Motor neuron (in vitro differentiated cells): ENCODE measurements at places on chromosomes 2 and 18. TPM values are rescaled to one million over a fixed set of nuclear protein-coding genes. Genes with fewer than 3 reads are reported as not detected.

DNA sequence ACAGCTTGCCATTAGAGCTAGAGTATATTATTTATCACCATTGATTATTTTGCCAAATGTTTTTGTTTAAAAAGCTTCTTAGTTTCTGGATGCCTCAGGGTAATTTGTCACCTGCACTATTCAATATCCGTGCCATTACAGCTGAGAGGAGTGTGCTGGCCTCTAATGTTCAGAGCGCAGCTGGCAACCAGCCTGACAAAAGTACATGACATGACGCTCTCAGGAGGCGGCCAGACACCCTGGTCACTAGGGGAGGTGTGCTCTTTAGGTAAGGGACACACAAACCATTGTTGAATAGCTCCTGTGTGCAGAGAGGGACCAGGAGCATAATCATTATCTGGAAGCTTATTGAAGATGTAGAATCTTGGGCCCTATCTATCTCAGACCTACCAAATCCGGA is 20.3 kb downstream of the LIMS1 start:
- ATAC-seq = no peak

DNA sequence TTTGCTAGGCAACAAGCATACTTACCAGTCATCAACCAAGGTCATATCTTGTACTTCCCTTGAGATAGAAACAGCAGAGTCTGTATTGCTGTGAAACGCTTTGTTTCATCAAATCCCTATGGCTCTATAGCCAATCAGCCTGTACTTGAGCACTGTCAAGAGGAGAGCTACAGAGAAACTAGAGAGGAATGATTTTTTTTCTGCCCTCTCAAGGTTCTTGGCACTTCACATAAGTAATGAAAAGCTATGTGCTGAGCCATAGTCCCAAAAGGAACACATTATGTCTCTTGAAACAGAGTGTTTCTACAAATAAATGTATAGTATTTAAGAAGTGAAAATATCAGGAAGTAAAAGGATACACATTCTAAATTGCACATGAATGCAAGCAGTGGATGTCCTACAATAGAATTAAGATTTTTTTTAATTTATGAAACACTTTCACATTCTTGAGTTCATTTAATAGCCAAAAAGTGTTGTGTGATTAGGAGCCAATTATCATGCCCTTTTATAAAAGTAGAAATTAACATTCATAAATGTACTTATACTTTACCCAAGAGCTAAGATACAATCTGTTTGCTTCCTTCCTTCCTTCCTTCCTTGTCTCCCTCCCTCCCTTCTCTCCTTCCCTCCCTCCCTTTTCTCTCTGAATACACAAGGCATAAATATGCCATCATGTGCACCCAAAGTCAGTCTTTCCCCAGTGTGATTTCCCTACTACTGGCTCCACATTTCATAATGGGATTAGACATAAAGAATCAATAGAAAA is 131.8 kb downstream of the CSRNP3 start:
- ATAC-seq = no peak

- no peak for ATAC-seq
These were observed 327.3 kb downstream of the SMAD2 start for GRCh38 chr18:47603158-47603557.

GRCh38 chr2:86285571-86285970 is 51.9 kb downstream of the REEP1 start:
- no peak for ATAC-seq

DNA sequence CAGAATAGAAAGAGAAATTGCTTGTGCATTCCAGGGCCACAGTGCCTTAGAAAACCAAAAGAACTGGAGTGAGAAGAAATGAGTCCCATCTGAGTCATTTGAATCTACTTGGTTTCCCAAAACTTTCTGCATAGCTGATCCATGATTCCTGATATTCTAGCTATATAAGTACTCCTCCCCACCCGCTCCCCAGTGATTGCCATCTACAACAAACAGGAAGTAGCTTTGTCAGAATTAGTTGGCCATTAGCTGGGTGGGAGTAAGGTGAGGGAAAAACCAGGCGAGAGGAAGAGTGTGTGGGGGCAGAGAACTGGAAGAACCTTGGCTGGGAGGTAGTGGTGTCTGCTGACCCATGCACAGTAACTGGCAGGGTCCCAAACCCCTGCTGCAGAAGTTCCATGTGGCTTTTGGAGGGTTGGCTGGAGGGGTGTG is 122.1 kb downstream of the ACAA2 start:
- ATAC-seq = no peak

GRCh38 chr18:267380-267687 is 513 bp downstream of the THOC1 start:
- ATAC-seq = peak; percentile 4

- peak; percentile 43 for ATAC-seq
These were observed 173.3 kb upstream of the ZFP36L2 start for GRCh38 chr2:43399515-43400264.

DNA sequence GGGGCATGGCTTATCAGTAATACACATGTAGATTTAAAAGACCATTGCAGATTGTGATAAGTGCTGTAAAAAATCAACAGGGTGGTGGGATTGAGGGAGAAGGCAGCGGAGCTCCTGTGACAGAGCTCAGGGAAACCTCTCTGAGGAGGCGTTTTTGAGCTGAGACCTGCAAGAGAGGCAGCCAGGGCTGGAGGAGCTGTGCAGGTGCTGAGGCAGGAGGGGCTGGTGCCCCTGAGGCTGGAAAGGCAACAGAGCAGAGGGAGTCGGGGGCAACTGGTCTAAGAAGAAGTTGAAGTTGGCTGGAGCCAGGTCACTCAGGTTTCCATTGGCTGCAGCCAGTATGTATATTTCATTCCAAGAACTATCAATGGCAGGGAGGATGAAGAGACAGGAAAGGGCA is 47.6 kb downstream of the KLHL29 start:
- no peak for ATAC-seq

GRCh38 chr2:17148407-17149145 is 369.7 kb downstream of the RAD51AP2 start:
- peak; percentile 87 for ATAC-seq

GRCh38 chr18:53193870-53194269 is 853.9 kb downstream of the DCC start:
- ATAC-seq = no peak

- no peak for ATAC-seq
These were observed 313.0 kb upstream of the NRXN1 start for GRCh38 chr2:51344886-51345285.

- ATAC-seq = no peak
These were observed 136.3 kb upstream of the SLC39A10 start for GRCh38 chr2:195520671-195521155.

GRCh38 chr2:229713371-229714079 is 830 bp downstream of the DNER start:
- peak; percentile 82 for ATAC-seq

DNA sequence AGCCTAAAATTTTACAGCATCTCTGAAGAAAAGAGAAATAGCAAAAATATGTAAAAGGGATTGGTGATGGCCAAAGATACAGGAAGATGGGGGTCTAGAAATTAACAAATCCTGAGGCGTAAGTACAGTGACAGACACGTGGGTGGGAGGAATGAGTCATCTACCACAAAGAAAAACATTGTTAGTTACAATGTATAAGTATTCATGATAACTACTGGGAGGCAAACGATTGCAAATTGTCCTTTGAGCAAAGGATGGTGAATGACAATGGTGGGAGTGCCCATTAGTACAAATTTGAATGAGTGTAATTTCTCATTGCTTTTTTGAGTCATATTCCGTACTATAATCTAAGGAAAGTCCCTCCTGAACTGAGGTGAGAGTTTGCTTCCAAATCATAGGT is 809.0 kb upstream of the FAM98A start:
- ATAC-seq = no peak

DNA sequence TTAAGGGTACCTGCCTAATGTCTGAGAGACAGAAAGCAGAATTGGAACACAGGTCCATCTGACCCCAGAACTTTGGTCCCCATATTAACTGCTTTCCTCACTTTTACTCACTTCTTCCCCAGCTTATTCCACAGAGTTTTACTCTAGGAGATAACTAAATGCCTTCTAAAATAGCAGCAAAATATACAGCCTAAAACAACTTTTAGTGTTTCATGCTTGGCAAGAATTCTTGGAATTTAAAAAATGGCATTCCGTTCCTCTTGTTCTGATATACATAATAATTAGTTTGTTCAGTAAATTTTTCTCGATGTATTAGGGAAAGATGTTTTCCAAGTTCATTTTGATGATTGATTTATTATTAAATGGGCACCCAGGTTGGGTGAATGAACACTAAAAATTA is 151.9 kb downstream of the FHOD3 start:
- ATAC-seq = no peak

DNA sequence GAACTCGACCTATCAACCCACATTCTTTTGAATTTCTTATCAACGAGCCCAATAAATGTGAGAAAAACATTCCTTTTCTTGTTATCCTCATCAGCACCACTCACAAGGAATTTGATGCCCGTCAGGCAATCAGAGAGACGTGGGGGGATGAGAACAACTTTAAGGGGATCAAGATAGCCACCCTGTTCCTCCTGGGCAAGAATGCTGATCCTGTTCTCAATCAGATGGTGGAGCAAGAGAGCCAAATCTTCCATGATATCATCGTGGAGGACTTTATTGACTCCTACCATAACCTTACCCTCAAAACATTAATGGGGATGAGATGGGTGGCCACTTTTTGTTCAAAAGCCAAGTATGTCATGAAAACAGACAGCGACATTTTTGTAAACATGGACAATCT is 378.2 kb downstream of the STK39 start:
- ATAC-seq = no peak

GRCh38 chr2:45643095-45643494 is 8.4 kb upstream of the PRKCE start:
- peak; percentile 34 for ATAC-seq

- ATAC-seq = no peak
These were observed 4.2 kb upstream of the CAPN14 start for GRCh38 chr2:31221544-31221943.

GRCh38 chr2:192960945-192961344 is 766.2 kb upstream of the TMEFF2 start:
- peak; percentile 52 for ATAC-seq

GRCh38 chr2:42103829-42104228 is 56.0 kb downstream of the PKDCC start:
- no peak for ATAC-seq

DNA sequence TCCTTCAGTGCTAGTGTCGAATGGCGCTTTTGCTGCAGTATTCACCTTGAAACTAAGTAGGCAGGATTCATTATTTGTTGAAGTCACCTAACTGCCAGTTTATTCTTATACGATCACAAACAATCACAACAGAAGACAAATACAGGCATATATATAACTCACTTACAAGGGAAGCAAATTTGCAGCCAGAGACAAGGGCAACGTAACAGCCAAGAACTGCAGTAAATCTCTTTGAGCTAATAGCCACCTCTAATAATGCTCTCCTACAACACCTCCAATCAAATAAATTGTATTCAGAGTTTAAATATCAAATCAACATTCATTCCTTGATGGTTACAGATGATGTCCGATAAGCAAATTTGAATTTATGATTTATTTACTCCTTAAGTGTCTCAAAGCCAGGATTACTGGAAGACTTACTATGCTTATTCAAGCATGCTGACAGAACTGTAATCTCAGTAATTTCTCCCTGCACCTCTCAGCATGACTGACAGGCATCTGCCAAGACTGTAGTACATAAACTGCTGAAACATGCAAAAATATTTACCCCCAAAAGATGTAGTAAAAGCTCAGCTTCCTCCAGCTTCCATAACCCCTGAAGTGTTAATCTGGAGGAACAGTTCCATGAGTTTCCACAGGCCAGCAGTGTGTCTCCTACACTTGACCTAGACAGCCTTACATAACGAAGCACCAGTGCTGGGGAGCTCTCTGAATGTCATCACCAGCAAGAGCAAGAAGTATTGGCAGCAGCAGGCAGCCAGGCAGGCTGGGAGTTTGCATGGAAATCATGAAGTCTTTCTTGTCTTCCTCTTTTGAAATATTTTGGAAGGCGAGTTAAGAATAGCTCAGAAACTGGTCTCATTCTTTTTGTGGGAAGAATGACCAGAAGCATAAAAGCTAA is 20.9 kb upstream of the SCN1A start:
- ATAC-seq = peak; percentile 67

GRCh38 chr2:106106622-106107508 is 87.2 kb downstream of the UXS1 start:
- ATAC-seq = no peak

- ATAC-seq = no peak
These were observed 5.4 kb downstream of the RAB11FIP5 start for GRCh38 chr2:73107211-73107926.

DNA sequence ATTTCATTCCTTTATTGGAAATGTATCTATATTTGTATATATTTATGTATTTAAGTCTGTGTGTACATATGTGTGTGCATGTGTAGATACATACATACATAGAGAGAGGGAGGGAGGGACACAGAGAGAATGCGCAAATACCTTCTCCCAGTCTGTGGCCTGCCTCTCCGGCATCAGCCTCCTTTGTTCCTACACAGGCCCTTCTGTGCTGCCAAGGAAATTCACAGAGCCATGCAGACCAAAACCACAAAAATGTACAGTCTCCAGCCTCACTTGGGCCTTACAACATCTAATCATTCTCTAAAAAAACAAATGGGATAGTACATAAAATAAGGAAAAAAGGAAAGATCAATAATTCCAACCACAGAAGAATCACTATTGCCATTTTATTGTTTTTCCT is 8.8 kb upstream of the CRACDL start:
- no peak for ATAC-seq

GRCh38 chr18:31197676-31198075 is 35.0 kb upstream of the DSC1 start:
- peak; percentile 68 for ATAC-seq

DNA sequence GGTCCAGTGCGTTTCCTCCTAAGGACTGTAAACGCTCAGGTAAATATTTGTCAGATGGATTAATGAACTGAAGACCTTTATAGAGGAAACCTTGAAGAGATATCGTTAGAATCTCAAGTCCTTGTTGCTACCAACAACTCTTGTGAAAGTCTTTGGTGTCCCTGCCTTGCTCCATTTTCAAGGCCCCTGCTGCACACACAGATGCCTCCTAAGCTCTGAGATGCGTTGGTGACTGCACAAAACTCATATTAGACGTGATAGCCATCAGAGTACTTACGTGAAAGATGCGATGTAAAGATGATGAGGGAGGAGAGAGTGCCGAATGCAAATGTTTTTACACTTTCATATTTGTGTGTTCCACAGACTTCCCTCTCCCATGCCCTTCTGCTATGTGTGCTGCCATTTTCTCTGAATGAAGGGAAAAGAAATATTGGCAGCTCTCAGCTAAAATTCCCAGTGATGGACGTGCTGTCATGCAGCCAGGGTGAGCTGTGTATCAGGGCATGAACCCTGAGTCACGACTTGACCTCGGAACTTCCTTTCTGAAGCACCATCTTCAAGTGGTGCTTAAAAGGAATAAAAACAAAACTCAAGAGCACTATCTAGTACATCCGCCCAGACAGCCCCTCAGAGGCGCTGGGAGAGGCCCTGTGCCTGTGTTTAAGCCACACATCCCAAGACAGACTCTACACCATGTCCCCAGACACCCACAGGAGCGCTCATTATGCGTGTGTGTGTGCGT is 117.4 kb downstream of the FAM210A start:
- no peak for ATAC-seq

The POTEJ gene
- not detected in 2 replicates for total RNA-seq

The C2orf92 gene
- 3.2 and 6.9 TPM in 2 replicates for total RNA-seq

The SPIRE1 gene
- 39.9 and 46.3 TPM in 2 replicates for total RNA-seq

The HOXD1 gene
- 0.43 and 0.59 TPM in 2 replicates for total RNA-seq

The ALS2 gene
- total RNA-seq = 21.2 and 22.2 TPM in 2 replicates

The ATP9B gene
- total RNA-seq = 25.3 and 26.0 TPM in 2 replicates

The GAL3ST2 gene
- not detected in 2 replicates for total RNA-seq

The WNT6 gene
- total RNA-seq = not detected in 2 replicates
